Cortex of kidney (tissue), 1 donor: ENCODE measurements at places on chromosomes 11 and 22.

- DNase-seq = no peak
Observed at GRCh38 chr22:50473855-50474671, 772 bp downstream of the SBF1 start.

DNA sequence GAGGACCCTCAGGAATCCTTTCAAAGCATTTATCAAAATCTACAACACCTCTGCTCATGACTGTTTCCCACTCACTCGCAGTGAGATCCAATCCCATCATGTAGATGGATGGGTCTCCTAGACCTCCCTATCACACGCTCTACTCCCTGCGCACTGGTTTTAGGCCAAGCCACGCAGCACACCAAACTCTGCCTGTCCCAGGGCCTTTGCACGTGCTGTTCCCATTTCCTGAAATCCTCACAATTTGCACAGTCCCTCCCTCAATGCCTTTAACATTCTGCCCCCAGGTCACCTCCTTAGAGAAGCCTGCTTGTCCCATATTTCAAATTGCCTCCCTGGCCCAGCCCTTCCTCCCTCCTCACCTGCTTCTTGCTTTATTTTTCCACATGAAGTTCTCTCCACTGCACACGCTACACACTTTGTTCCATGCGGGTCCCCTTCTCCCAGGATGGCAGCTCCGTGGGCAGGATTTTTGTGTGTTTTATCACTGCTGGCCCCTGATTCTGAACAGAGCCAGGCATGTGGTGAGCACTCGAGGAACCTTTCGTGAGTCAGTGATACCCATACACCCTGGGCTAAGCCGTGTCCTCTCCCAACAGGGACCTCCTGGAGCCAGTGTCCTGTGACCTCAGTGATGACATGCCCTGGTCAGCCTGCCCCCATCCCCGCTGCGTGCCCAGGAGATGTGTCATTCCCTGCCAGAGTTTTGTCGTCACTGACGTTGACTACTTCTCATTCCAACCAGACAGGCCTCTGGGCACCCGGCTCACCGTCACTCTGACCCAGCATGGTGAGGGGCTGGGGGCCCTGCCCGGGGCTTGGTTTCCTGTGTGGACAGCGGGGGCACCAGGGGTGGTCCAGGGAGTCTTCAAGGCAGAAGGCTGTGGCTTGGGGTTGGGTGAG lies 12.2 kb downstream of the CSF2RB start:
- no peak for DNase-seq

GRCh38 chr22:27159716-27160295 lies 502.4 kb downstream of the MIAT start:
- DNase-seq = no peak

GRCh38 chr11:1460986-1461825 lies 25.4 kb downstream of the MOB2 start:
- DNase-seq = no peak

DNA sequence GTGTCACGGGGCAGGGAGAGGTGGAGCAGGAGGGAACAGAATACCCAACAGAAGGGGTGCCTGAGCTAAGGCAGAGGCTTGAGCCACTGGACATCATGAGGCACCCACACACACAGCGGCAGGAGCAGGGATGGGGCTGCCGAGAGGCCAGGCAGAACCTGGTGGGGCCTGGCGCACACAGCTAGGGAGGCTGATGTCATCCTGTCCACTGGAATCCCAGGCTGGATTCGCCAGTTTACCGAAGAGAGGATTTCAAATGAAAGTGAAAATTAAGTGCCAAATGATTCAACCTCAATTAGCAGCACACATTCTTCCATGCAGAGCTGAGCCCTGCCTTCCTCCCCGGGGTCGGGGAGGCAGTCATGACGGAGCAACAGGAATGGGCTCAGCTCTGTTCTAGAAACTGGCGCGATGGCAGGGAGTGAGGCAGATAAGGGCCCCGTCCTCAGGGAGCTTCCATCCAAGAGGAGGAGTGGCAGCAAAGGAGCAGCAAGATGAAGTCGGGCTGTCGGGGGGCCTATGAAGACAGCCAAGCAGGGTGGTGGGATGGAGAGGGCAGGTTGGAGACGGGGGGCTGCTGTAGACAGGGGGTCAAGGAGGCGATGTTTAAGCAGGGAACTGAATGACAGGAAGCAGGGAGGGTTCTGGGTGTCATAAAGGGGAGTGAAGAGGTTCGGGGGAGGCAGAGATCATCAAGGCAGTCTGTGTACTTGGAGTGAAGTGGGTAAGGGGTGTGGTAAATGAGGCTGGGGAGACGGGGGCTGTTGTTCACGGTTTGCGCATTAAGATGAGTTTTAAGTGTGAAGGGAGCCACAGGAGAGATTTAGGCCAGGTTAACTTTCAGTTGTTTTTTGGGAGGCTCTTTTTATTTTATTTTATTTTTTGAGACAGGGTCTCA lies 6.4 kb downstream of the RAC2 start:
- no peak for DNase-seq

GRCh38 chr22:48941033-48941902 lies 886.4 kb downstream of the BRD1 start:
- DNase-seq = no peak

GRCh38 chr11:12223771-12224536 lies 113.6 kb downstream of the MICAL2 start:
- no peak for DNase-seq

DNA sequence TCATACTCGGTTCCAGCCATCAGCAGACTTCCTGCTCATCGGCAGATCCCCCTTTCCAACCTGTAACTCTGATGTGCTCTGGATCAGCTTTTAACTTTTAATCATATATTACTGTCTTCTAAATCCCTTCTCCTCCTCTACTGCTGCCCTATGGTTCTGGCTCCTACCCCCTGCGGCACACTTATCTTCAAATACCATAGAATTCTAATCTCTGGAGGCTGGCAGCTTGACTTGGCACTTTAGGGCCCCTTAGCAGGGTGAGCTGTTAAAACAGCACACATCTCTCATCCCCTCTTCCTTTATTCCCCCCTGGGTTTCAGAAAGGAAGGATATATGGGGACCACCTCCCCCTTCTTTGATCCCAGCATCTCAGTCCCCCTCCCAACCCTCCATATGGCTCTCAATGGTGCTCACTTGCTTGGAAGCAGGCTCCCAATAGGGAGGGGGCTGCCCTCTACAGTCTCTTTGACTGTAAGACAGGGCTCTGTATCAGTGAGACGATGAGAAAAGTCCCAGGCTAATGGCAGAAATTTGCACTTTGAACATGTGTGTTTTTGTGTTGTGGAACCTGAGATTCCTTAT lies 4.4 kb upstream of the CNTF start:
- DNase-seq = no peak

- no peak for DNase-seq
Observed at GRCh38 chr11:112195951-112196351, 20.6 kb downstream of the BCO2 start.

GRCh38 chr11:115134926-115135325 lies 369.3 kb downstream of the CADM1 start:
- no peak for DNase-seq

DNA sequence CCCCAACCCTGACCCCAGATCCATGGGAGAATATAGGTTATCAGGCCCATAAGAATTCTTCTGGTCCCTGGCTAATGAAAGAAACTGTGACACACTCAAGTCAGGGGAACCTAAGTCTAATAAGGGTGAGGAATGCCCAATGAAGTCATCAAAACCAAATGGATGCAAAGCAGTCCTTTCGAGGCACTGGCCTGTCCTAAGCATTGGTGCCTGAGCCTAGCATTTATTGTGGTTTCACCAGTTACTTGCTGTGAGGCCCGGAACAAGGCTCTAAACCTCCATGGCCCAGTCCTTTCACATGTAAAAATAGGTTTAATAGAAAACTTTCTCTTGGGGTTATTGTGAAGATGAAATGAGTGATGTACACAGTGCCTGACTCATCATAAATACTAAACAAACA lies 712.6 kb downstream of the DLG2 start:
- no peak for DNase-seq

DNA sequence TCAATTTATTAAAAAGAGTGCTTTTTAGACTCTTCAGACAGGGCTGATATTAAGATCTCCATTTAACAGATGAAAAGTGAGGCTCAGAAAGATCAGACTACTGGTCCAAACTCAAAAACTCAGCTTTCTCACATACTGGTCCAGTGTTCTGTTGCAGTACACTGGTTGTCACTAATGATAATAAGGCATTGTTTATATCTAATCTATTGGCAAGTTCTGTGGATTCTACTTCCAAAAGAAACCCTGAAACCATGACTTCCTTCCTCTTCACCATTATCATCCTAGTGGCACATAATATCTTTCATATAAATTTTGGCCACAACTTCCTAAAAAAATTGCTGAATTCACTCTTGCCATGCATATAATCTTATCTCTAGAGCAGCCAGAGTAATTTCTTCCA lies 36.9 kb downstream of the F2 start:
- no peak for DNase-seq

- no peak for DNase-seq
Observed at GRCh38 chr11:66559142-66559865, 9.1 kb downstream of the CTSF start.

DNA sequence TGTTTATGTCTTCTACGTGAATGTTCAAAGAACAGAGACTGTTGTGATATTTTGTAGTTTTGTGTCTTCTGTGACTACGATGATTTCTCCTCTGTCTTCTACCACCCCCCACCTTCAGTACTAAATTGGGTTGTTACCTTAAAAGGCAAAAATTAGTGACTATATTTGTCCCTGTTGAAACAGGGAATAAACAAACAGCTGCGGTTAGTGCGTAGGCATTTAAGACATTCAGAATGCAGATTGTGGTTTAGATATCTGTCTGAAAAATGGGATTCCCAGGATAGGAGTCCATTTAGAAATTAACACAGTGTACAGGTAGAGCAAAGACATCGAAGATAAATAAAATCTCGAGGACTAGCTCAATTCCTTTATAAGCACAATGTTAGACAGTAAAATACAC lies 15.6 kb upstream of the ARHGAP42 start:
- no peak for DNase-seq

DNA sequence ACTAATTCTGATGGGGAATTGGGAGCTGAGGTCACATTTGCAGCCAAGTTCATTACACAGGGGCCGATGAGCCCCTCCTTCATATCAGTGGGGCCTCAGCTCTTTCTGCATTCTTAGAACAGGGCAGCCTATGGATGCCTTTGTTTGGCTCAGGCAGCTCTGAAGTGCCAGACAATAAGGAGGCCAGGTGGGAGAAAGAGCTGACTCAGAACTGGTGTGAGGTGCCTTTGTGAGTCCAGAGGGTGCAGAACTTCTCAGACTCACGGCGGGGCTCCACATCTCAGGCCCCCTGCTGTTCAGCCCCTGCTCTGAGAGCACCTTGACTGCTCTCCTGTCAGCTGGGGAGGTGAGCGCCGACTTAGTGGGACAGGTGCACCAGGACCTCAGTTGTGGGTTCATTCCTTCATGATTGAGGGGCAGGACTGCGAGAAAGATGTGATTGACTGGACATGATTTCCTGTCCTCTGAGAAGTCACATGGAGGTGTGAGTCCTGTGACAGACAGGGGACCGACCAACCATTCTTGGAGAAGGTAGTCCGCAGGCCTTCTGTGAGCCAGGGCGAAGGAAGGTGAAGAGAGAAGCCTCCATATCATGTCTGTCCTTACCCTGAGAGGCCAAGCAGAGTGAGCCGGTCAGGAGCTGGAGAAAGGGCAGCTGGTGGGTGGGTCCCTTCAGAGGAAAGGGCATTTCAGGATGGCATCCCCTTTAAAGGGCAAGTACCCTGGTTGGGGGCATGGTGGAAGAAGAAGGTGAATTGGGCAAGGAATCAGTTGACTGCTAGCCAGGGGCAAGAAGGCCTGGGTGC lies 245.0 kb upstream of the TBCEL start:
- no peak for DNase-seq

DNA sequence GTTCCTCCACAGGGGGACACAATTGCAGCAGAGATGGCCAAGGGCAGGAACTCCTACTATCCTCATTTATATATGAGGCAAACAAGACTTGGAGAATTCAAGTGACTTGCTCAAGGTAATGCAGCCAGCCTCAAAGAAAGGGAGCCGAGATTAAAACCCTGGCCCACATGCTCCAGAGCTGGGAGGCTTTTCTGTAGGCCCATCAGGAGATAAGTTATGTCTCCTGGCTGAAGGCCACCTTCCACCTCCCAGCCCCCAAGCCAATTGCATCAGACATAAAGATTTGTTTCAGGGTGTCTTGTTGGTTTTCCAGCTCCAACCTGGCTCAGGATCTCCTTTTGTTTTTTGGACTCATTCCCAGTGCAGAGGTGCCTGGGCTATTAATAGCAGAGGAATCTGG lies 59.5 kb downstream of the SMIM38 start:
- no peak for DNase-seq

DNA sequence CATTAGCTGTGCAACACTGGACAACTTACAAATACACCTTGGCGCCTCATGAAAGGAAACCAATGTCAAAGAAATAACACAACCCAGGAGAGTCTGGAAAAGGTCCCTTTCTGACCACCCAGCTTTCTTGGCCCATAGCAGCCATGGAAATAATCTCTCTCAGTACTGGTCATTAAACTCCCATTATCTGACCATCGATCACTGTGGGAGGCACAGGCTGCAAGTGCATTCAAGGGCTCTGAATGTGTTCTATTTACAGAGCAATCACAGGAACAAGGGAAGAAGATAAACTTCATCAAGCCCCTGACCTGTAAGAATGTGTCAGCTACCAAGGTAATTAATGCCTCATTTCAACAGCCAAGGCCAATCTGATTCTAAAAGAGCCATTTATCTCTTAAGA lies 40.1 kb downstream of the CTSC start:
- no peak for DNase-seq

- DNase-seq = no peak
Observed at GRCh38 chr11:8083088-8083395, 2.0 kb downstream of the TUB start.

DNA sequence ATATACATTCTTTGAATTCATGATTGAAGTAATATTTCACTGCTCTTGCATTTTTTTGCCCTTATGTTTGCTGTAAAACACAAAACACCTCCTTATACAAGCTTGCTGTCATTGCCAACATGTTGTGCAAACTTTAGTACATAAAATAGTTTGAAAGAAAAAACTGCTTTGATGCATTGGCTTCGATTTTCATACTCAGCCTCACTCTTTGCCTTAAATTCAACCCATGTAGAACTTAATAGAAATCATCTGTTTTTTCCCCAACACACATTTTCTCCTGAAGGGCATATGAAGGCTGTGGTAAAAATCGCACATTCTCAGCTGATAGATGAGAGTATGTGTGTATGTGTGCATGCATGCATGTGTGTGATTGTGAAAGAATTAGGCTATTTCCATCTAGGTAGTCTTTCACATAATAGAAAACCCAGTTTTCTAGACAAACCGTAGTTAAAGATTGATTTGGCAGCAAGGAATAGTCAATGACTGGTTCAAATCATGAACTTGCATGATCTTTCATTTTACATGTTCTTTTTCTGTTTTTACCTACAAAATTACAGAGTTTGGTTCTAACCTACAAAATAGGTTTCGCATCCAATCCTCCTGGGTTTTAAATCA lies 72.8 kb upstream of the MTMR2 start:
- no peak for DNase-seq

DNA sequence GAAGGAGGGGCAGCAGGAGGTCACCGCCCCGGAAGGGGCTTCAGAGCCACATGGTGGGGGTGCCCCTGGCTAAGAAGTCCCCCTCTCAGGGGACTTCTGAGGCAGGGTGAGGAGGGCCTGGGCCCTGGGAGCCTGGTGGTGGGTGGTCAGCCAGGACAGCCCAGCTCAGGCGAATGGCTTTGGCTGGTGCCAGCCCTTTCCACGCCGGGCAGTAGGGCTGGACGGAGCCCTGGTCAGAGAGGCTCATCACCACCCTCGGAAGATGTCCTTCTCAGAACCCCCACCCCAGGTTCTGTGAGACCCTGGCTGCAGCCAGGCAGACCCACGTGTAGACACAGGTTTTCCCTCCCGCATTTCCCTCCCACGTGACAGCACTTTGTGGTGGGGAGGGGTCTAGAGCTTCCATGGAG lies 35.9 kb downstream of the OSBPL5 start:
- DNase-seq = no peak

GRCh38 chr11:43868852-43869567 lies 11.6 kb upstream of the ALKBH3 start:
- no peak for DNase-seq
